H9 (cell line): ENCODE measurements at places on chromosomes 1 and 21.

DNA sequence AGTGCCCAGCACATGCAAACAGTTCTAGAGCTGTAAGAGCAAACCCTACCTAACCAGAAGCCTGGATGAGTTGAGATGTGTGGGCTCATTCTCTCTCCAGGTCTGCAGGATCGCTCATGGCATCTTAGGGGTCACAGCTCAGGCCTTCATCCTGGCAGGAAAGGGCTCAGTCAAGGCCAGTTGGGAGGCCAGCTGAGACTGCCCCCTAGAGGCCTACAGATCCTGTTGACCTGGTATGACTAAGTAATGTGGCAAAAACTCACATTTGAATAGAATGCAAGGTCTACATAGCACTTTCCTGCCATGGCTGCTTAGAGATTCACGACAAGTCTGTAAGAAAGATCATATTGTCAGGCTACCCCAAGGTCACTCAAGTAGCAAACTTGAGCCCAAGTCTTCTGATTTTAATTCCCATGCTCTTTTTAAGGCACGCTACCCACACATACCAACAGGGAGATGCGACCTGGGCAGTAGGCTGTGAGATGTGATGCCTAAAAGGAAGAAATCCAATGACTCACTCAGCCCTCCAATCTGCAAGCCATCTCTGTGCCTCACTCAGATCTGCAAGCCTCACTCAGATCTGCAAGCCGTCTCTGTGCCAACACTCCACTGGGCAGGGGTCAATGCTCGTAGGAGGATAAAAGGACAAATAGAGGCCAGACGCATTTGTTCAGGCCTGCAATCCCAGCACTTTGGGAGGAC is 5.1 kb upstream of the CAPN8 start:
- DNase-seq, result peak; percentile 77

- no peak for DNase-seq
Measured at GRCh38 chr1:38791164-38791515, 68.4 kb downstream of the RRAGC start.

DNA sequence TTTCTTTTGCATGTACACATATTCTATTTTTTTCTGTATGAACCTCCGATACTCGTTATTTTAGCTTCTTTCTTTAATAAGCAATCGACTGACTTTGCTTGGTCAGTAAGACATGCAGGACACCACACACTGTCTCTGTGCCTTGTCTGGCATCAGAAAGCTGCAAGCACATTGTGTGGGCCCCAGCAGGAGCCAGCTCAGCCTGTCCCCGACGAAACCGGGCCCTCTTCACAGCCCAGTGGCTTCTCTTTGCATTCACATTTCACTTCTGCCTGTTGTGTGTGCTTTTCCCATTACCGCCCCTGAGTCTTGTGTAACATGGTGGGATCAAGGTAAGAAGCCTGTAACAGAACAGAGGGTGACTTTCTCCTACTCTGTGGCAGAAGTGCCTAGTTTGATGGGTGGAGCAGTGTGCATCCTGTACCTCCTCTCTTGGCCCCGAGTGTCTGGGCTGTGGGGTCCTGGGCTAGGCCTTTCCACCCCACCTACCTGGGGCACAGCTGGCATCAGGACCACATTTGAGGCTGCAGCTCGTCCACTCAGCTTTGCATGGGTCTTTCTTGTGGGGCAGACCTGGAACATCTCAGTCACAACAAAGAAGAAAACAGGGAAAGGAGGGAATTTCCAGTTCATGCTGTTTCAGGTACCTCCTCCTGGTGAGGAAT is 118.9 kb upstream of the COL6A1 start:
- no peak for DNase-seq

DNA sequence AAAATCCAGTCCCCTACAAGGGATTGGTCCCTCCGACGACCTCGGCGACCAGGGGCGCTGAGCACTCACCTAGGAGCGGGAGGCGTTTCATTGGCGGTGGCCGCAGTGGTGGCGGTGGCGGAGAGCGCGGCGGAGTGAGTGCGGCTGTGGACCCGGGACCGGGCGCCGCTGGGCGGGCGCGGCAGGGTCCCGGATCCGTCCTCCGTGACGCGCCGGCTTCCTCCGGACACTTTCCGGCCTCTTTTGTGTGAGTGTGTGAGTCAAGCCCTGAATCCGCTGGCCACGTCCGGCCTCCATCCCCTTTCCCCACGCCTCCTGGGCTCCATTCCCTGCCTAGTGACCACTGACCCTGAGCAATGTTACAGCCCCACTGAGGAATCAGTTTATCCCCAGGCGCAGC is at the start of gene ADGRL4:
Gene ADGRL4 (minus strand): TSS at position 167 of the 400 bp plus-strand sequence. CDS start 76 bp downstream, at position 91.
- DNase-seq, result peak; percentile 68

DNA sequence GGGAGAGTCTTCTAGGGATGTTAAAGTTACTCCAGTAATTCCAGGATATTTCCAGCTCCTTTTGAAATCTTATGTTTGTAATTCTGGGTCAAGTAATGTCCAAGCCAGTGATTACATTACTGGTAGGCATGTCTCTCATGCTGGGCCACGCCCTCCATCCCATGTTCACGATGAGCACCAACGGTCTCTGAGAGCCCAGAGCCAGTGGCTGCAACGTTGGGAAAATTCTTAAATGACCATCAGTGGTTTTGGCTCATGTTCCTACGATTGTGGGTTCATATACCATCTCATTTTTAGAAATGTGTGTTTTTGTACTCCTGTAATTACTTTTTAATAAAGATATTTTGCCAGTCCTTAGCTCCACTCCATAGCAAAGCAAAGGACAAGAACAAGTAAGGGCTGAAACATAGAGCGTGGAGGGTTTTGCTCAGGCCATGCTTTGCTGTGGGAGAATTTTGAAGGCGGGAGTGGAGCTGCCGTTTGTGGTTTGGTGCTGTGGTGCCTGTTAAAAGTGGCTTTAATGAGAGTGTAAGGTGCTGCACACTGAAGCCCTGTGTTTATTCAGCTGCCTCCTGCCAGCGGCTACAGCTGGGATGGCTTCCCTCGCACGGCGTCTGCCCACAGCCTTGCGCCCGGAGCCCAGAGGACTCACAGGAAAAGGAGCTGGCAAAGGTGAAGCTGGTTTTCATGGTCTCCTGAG is 28.9 kb downstream of the VANGL1 start:
- no peak for DNase-seq
